Activated naive CD8-positive, alpha-beta T cell treated with anti-CD3 and anti-CD28 coated beads, Interleukin-2, amount 50 U/mL, for 16 hours (primary cell): ENCODE measurements at places on chromosomes 5 and 9.

GRCh38 chr9:107332883-107333282, 49.8 kb downstream of the RAD23B start:
- no peak for DNase-seq

- DNase-seq, result no peak
Observed at GRCh38 chr5:127802477-127802865, 99.3 kb downstream of the CCDC192 start.

DNA sequence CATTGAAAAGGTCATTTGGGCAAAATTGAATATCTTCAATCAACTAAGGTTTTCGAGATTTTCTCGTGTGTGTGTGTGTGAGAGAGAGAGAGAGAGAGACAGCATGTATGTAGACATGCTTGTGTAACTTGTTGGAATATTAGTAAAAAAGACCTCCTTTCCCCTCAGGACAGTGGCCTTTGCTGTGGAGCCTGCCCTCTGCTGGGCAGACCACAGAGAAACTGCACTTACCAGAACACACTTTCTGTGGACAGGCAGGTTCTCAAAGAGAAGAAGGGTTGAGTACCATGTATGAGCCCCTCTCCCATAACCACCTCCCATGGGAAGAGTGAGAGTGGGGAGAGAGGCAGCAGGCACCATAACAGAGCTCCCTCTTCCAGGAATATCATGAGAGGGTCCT, 45.6 kb downstream of the CFAP90 start:
- no peak for DNase-seq

DNA sequence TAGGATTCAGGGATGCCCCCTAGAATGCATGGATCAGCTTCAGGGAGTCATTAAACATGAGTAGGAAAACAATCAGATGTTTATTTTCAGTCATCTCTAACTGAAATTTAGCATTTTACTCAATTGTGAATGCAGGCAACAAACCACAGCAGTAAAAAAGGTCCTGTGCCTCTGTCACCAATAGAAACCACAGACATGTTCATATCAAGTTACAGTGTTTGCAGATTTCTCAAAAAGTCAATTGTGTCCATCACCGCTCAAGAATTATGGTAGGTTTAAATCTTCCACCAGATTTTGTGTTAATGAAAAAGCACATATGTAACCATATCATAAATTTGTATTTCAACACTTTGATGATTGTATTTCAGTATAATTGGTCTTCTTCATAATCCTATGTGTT, 68.4 kb upstream of the SLC1A1 start:
- no peak for DNase-seq

GRCh38 chr9:128276574-128277270, 646 bp downstream of the SWI5 start:
- DNase-seq, result no peak

DNA sequence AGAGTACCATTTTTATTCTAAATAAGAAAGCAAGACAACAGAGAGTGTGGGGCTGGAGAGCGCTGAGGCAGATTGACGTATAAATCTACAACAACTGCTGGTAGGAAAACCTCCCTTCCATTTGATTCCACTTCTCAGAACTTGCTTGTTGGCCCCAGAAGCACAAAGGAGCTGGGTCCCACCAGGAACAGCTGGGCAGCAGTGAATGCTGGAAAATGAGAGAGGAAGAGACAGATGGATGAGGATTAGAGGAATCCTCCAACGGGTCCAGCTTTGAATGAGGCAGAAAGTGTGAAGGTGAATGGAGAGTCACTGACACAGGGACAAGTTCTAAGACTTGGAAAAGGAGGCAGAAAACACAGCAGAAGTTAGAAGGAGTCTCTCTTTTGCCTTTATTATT, 14.8 kb downstream of the TAS2R1 start:
- no peak for DNase-seq

- no peak for DNase-seq
Observed at GRCh38 chr5:133709209-133709725, 96.9 kb upstream of the FSTL4 start.

GRCh38 chr9:33310748-33311147, 20.4 kb downstream of the NFX1 start:
- no peak for DNase-seq

DNA sequence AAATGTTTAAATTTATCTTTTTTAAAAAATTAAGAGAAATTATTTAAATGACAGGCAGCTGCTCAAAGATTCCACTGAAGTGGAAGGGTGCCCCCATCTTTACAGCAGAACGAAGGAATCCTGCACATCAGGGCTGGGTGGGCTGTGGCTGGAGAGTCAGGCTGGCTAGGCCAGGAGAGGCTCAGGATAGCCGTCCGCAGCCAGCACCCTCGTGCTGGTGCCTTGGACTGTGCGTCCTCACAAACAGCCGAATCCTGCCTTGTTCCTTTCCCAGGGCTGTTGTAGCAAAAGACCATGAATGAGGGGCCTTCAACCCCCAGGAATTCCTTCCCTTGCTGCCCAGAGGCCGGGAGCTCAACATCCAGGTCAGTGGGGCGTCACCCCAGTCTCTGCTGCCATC, 64.6 kb upstream of the FCN1 start:
- DNase-seq, result no peak

DNA sequence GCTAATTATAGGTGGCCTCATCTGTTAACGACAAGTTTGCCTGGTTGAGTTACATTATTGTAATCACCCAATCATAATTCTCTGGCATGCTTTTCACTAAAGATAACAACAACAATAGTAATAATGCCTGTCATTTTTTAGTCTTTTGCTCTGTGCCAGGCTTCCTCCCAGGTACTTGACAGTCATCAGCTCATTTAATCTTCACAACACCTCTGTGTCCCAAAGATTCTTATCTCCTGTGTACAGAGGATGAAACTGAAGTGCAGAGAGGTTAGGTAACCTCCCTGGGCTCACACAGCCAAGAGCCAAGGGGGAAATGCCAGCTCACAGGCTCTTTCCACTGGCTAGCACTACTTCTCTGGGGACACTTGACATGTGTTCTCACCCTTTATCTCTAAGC, 77.5 kb downstream of the DAB2IP start:
- no peak for DNase-seq

DNA sequence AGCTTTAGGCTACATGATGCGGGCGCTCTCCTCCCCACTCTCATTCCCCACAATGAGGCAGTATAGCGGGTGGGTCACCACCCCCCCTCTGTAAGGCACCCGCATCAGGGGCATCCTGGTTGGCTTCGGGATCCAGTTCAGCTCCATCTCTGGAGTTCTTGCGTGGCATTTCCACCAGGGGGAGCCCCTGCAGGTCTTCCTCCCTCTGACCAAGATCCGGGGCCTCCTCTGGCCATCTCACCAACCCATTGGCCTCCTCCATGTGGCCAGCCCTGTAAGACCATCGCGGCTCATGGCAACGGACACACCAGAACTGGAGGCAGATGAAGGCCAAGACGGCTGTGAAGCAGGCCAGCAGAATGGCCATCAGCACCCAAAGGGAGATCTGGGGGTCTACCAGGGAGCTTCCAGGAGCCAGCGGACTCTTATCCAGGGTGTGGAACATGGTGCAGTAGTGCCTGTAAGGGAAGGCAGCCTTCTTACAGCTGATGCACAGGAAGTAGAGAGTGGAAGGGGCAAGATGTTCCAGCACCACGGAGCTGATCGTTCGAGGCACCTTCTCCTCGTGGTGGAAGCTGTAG, 77.0 kb downstream of the CYFIP2 start:
- DNase-seq, result no peak

GRCh38 chr5:111143910-111144309, 51.8 kb downstream of the WDR36 start:
- DNase-seq, result no peak

- no peak for DNase-seq
Observed at GRCh38 chr5:109136906-109137305, 272.9 kb downstream of the PJA2 start.

DNA sequence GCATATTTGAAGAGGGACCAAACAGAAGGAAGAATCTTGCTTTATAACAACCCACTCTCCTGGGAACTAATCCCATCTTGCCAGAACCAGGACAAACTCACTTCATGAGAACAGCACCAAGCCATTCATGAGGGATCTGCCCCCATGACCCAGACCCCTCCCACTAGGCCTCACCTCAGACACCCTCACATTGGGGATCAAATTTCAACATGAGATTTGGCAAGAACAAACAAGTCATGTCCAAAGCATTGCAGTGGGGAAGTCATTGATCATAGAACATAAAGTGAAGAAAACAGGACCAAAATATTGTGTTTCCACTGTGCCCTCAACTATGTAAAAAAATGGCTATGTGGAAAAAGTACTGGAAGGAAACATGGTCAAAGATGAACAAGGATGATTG, 43.9 kb downstream of the MAP1B start:
- no peak for DNase-seq

GRCh38 chr9:131722255-131722654, 17.6 kb downstream of the RAPGEF1 start:
- no peak for DNase-seq

- no peak for DNase-seq
Observed at GRCh38 chr9:15965246-15965745, 412.5 kb downstream of the CCDC171 start.
